Cerebellar cortex (tissue), 1 donor: ENCODE measurements at places on chromosomes 1 and 21.

DNA sequence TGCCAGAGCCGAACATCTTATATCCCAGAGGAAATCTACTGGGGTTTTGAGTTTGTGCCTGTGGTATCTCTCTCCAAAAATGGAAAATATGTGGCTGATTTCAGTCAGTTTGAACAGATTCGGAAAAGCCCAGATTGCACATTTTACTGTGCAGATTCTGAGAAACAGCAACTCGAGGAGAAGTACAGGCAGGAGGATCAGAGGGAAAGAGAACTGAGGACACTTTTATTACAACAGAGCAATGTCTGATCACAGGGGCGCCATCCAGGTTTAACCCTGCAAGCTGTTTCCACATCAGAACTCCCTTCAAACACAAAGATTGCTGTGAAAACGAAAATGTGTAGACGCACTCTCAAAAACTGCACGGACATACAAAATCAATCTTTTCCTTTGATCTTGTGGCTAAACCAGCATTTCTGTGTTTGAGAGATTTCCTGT, 43.4 kb downstream of the KCNJ15 start:
- no peak for DNase-seq

DNA sequence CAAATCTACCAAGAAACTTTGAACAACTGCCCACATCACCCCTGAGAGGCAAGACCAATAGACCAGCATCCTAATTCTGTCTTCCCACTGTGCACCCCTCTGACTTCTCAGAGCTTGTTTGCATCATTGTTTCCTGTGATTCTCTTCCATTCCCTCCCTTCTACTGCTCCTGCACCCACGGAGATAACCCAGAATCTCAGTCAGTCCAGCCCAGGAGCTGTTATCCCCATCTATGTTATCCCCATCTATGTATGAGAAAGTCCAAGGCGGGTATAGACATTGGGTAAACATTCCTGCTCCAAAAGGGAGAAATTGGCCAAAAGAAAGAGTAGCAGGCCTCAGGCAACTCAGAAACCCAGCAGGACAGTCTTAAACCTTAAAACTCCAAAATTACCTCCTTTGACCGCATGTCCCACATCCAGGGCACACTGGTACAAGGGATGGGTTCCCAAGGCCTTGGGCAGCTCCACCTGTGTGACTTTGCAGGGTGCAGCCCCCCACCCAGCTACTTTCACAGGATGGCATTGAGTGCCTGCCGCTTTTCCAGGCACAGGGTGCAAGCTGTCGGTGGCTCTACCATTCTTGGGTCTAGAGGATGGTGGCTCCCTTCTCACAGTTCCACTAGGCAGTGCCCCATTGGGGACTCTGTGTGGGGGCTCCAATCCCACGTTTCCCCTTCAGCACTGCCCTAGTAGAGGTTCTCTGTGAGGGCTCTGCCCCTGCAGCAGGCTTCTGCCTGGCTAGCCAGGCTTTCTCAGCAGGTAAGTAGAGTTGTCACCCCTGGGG, 414.8 kb downstream of the NPHP4 start:
- no peak for DNase-seq

GRCh38 chr1:116754198-116754977, at the start of gene CD2:
Gene CD2 (plus strand): TSS chr1:116754430. CDS start chr1:116754493, 63 bp downstream.
- no peak for DNase-seq

GRCh38 chr1:156112276-156113137, 2.0 kb upstream of the LMNA start:
- no peak for DNase-seq

- no peak for DNase-seq
Observed at GRCh38 chr1:80926531-80926930, 874.2 kb upstream of the ADGRL2 start.

DNA sequence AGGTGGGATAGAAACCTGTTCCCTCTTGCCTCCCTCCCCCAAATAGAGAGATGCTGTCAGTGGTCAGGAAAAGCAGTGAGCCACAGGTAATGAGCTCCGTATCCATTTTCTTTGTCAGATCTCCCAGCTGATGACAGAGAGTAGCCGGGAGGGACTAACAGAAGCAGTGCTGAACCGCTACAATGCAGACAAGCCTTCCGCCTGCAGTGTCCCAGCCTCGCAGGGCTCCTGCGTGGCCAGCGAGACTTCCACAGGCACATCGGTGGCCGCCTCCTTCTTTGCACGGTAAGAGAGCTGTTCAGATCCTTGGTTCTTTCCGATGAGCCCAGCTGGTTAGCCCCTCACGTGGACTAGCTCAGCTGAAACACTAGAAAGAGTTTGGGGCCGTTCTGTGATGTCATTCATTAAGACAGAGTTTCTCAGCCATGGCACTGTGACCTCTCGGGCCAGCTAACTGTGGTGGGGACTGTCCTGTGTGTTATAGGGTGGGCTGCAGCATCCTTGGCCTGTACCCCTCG, 264.7 kb downstream of the KIF26B start:
- no peak for DNase-seq

- no peak for DNase-seq
Observed at GRCh38 chr21:45096217-45096616, 21.8 kb downstream of the ADARB1 start.

GRCh38 chr1:99992760-99993467, 23.1 kb downstream of the SLC35A3 start:
- DNase-seq, result no peak

DNA sequence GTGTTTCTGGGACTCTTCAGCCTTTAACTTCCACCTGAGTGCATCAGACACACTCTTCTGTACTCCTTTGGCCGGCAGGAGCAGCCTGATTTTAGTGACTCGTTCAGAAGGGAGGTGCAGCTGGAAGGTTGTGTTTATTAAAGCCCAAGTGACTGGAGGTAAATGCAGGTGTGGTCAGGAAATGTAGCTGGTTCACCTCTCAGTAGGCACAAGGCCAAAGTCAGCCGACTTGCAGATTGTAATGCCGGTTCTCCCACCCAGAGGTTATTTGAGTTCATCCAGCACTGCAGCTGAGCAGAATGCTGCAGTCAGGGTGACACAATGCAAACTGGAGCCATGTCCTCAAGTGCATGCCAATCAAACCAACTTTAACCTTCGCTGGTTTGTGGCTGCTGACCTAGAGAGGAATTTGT, 91.5 kb downstream of the SPATA46 start:
- DNase-seq, result peak; percentile 14

DNA sequence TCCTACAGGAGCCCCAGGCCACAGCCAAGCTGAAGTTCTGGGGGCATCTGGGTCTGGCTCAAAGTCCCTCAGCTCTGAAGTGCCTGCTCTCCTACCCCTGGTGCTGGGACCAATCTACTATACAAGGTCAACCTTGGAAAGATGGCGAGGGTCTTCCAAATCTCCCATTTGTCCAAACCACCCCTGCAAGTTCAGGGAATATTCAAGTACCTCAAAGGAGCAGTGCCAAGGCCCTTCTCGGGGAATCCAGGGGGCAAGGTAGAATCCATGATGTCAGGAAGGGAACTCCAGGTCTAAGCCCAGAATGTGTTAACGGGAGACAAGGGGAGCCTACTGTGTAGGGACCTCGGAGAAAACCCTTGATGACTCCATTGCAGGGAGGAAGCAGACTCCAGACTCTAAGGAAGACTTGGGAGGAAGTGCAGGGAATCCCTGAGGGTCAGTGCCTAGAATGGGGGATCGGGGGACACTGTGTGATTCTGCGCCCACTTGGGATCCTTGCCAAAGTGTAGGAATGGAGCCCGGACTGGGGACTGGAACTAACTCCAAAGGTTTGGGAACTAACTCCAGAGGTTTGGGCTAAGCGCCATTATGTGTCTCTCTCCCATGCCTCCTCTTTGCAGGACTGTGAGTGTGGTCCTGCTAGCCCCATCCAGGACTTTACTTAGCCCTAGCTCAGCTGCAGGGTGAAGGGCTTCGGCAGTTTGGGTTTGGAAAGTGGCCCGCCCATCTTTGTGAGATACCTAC, 8.7 kb downstream of the TAL1 start:
- no peak for DNase-seq

- DNase-seq, result no peak
Observed at GRCh38 chr1:213345621-213346020, 294.6 kb downstream of the RPS6KC1 start.

DNA sequence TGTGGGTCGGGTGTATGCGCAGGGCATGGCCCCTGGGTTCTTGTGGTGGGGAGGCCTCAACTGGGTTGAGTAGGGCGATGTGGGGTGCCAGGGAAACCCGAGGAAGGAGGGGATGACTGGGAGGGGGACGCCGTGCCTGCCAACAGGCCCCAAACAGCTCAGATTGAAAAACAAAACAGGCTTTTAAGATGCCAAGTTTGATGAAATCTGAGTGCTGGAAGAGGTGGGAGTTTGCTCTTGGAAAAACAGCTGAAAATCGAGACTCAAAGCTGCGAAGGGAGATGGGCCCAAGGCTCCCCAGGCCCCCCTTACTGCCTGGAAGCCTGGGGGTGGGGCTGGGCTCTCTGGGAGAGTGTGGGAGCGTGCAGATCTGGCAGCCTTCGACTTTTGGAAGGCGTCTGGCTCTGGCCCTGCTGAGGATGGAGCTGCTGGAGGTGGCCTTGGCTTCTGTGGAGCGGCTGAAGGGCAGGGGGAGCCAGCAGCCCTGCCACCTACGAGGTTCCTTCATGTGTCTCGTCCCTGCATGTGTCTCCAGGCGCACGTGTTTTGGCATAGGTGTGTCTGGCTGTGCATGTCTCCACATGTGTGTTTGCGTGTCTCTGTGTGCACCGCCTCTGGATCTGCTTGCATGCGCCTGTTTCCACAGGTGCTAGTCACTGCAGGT, 33.3 kb downstream of the PTPRF start:
- DNase-seq, result peak; percentile 55

GRCh38 chr1:70142075-70142474, 63.3 kb downstream of the LRRC40 start:
- DNase-seq, result no peak

- no peak for DNase-seq
Observed at GRCh38 chr1:43431676-43432075, 22.1 kb downstream of the HYI start.

DNA sequence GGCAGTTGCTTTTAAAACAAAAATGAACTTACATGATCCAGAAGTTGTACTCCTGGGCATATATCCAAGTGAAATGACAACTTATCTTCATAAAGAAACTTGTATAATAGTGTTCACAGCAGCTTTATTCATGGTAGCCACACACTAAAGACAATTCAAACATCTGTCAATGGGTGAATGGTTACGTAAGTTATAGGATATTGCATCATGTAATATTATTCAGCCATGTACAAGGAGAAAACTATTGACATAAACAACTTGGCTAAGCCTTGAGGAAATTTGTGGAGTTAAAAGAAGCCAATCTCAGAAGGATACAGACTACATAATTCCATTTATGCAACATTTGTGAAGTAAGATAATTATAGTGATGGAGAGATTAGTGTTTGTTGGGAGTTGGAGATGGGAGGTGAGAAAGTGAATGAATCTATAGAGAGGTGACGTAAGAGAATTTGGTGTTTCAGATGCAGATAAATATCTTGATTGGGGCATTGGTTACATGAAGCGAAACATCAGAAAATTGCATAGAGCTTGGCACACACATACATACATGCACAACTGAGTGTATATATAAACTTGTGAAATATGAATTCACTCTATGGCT, 49.9 kb upstream of the GRIK1 start:
- no peak for DNase-seq
